ENCODE measurements at places on chromosomes 5 and 9. TPM values are rescaled to one million over a fixed set of nuclear protein-coding genes. Genes with fewer than 3 reads are reported as not detected.

DNA sequence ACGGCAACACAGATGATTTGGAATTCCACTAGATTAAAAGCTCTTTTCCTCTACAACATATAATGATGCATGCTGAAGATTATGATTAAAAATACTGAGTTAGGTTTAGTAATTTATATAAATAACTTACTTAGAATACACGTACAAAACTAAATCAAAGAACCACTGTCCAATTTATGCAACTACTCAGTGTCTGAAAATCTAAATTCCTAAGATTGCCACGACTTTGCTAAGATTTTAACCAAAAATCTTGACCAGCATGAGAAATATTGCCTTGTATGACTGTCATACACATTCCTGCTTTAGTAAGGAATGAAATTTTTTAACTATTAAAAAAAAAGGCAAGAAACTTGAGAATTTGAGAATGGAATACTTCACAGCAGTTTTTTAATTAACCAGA, 292.4 kb downstream of the ZNF608 start:
- DNase-seq, result no peak

GRCh38 chr5:61277781-61278180, 54.3 kb upstream of the ZSWIM6 start:
- no peak for DNase-seq

- peak; percentile 74 for DNase-seq
Observed at GRCh38 chr9:113807173-113808061, 68.7 kb upstream of the ZNF618 start.

DNA sequence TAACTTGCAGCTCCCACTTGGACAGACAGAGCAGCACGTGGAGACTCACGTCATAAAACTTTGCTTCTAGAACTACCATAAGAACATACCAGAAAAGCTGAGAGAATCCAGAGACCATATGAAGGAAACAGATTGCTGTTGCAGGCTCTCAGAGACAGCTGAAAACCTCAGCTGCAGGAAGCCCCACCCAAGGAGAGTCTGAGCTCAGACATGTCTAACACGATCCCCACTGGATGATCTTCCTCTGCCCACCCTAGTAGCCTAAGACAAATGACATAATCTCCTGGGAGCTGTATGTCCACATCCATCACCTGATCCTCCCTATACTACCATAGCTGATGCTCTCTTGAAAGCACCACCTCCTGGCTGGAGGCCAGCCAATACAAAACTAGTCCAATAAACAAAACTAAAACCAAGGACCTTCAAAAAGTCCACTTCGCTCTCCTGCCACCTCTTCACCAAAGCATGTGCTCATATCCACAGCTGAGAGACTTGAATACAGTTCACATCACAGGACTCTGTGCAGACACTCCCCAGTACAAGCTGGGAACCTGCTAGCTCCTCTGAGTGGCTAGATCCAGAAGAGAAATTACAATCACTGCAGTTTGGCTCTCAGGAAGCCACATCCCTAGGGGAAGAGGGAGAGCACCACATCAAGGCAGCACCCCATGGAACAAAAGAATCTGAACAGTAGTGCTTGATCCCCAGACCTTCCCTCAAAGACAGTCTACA, 257.4 kb downstream of the TRIM36 start:
- peak; percentile 10 for DNase-seq

- DNase-seq, result no peak
Observed at GRCh38 chr9:135753391-135754105, 51.6 kb downstream of the KCNT1 start.

Gene TAS2R1
- not detected for total RNA-seq

- no peak for DNase-seq
Observed at GRCh38 chr5:123571927-123572326, 60.0 kb downstream of the CSNK1G3 start.

DNA sequence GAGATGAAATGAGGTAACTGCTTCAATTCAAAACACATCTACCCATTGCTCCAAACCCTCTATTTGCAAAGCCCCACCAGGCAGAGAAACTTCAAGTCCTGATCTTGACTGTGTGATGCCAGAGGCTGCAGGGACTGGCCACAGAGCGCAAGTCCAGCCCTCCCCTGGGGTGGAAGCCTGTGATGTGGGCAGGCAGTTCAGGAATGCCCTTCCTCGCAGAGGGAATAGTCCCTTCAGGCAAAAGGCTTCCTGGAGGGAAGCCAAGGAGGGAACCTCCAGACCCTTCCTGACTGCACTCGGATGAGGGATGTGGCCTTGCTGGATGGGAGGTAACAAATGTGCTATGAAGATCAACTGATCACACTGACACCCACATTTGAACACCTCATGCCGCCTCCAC, 131.2 kb downstream of the SLIT3 start:
- peak; percentile 23 for DNase-seq

GRCh38 chr9:138022121-138022741, 144.6 kb downstream of the CACNA1B start:
- no peak for DNase-seq
